ENCODE measurements at places on chromosomes 13 and 19.

DNA sequence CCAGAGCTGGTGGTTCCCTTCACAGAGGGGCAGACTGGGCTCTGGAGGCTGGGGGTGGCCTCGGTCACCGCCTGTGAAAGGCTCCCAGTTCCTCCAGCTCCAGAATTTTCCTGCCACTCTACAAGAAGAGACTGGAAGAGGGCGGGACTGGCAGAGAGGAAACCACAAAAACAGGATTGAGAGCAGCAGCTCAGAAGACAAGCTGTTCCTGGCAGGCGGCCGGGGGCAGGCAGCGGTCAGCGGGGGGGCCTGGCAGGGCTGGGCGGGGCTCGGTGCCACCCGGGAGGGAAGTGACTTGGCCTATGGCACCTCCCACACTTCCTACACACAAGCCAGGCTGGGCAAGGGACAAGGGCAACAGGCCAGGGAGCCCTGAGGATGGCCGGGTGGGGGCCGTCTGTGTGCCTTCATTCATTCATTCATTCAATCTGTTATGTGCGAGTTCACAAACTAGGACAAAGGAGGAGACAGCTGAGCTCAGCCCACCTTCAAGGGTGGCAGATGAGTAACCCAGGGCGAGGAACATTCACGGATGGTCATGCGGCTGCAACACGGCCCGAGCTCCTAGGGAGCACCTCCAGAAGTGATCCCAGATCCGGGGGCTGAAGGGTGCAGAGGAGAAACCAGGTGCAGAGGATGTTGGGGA is 16.9 kb upstream of the BTBD2 start:
- DNase-seq = no peak

- DNase-seq = no peak
Measured at GRCh38 chr13:87656306-87656705, 14.9 kb upstream of the SLITRK5 start.

GRCh38 chr19:7225741-7226140 is 68.5 kb downstream of the INSR start:
- DNase-seq = no peak

- DNase-seq = peak; percentile 53
Measured at GRCh38 chr13:34913040-34913439, 29.0 kb upstream of the NBEA start.

DNA sequence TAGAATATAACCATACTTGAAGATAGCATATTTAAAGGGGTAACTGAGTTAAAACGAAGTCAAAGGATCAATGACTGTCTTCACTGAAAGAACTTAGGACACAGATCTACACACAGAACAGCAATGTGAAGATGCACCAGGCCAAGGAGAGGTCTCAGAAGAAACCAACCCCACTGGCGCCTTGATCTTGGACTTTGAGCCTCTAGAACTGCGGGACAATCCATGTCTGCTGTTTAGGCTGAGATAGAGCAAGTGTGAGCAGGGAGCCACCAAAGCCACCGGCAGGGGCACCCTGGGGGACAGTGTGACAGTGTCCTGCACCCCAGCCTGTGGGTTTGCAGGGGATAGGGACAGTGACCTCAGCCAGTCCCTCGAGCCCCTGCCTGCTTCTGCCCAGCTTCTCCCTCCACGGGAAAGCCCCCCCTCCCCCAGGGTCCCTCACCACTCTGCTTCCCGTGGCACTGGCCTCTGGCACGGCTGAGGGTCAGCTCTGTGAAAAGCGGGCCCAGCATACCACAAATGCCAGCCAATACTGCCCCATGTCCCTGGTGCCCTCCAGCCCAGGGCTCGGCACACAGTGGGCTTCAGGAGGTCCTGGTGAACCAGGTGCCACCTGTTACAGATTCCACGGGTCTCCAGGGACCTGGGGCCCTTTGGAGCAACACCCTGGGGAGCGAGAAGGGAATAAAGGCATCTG is 40.8 kb downstream of the KLF2 start:
- no peak for DNase-seq

- peak; percentile 76 for DNase-seq
Measured at GRCh38 chr19:480016-480855, 16.1 kb upstream of the MADCAM1 start.

GRCh38 chr13:98860491-98860890 is 108.0 kb upstream of the SLC15A1 start:
- no peak for DNase-seq

GRCh38 chr13:103007427-103007762 is 58.8 kb downstream of the SLC10A2 start:
- no peak for DNase-seq

Data from nephron progenitor cell (in vitro differentiated cells).